Trophoblast cell (in vitro differentiated cells and primary cell): ENCODE measurements at places on chromosomes 7 and 10.

- H3K27ac ChIP-seq = peak overlapping the region; percentile 97
- H3K36me3 ChIP-seq = no peaks in the 10 kb centered on the region
- peak; percentile 77 for DNase-seq
- H3K27me3 ChIP-seq = no peaks in the 10 kb centered on the region
- H3K4me1 ChIP-seq = peaks cover 10% of the 10 kb centered on the region
These were observed 260.3 kb downstream of the SNX13 start for GRCh38 chr7:17680026-17680425.

- peaks cover 3% of the 10 kb centered on the region for H3K4me1 ChIP-seq
- no peaks in the 10 kb centered on the region for H3K27me3 ChIP-seq
- H3K4me3 ChIP-seq = no peak overlapping the region
- no peak overlapping the region for H3K27ac ChIP-seq
- DNase-seq = no peak
These were observed 34.8 kb upstream of the MKI67 start for GRCh38 chr10:128161031-128161430.

- H3K27ac ChIP-seq = no peak overlapping the region
- no peak overlapping the region for H3K4me3 ChIP-seq
- no peaks in the 10 kb centered on the region for H3K4me1 ChIP-seq
- no peak for DNase-seq
These were observed 110.0 kb upstream of the JCAD start for GRCh38 chr10:30169342-30169741.

- no peak overlapping the region for H3K27ac ChIP-seq
- no peaks in the 10 kb centered on the region for H3K36me3 ChIP-seq
- DNase-seq = peak; percentile 28
- H3K4me3 ChIP-seq = no peak overlapping the region
These were observed 102.7 kb downstream of the MACC1 start for GRCh38 chr7:20114468-20114867.

- H3K4me3 ChIP-seq = no peak overlapping the region
- H3K36me3 ChIP-seq = peaks cover 5% of the 10 kb centered on the region
- H3K27ac ChIP-seq = no peak overlapping the region
- no peak for DNase-seq
- H3K4me1 ChIP-seq = peaks cover 25% of the 10 kb centered on the region
These were observed 36.2 kb downstream of the GOT1 start for GRCh38 chr10:99394256-99394655.
